Daoy (cell line): ENCODE measurements at places on chromosomes 5 and 9. TPM values are rescaled to one million over a fixed set of nuclear protein-coding genes. Genes with fewer than 3 reads are reported as not detected.

The INSL6 gene
- not detected in 2 replicates for total RNA-seq

The ENTREP1 gene
- total RNA-seq: 0.74 TPM in 1 of 2 replicates, not detected in the other

The TXNDC8 gene
- not detected in 2 replicates for total RNA-seq

The FGFR4 gene
- 0.57 and 0.97 TPM in 2 replicates for total RNA-seq

The SPATA31C1 gene
- total RNA-seq: not detected in 2 replicates

- peak; percentile 70 for DNase-seq
These were observed 58.8 kb upstream of the GGTA1 start for GRCh38 chr9:121558473-121558872.

DNA sequence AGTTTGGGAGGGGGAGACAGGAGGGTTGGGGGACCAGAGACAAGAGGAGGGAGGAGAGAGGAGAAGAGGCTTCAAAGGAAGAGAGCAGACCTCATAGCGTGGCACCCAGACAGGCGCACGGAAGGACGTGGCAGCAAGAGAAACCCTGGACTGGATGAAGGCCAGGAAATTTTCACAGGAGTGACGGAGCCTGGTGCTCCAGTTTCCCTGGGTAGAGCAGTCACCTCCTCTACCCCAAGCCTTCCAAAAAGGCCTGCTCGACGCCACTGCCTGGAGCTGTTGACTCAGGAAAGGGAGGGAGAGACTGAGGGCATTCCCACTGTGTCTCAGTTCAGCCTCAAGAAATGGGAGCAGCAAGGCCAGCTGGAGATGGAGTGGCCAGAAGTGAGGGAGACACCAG lies 19.3 kb downstream of the AK8 start:
- DNase-seq: no peak

GRCh38 chr5:71786337-71787055 lies 67.4 kb downstream of the CARTPT start:
- no peak for DNase-seq

- peak; percentile 34 for DNase-seq
These were observed 362.0 kb upstream of the CDH10 start for GRCh38 chr5:25006734-25007133.

DNA sequence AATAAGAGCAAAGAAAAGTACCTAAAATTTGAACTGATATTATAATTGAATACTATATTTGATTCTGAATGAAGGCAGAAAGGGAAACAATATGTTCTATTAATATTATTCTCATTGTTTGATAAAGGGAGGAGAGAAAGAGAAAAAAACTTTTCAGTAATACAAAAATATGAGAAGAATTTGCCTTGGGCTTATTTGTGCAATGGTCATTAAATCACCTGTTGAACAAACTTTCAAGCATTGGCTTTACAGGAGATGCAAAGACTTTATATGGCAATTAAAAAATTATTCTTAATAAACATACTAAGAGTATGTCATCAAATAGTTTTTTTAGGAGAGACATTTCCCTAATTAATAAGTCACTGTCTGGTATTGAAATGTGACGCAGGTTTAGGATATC lies 85.0 kb downstream of the CSNK1G3 start:
- DNase-seq: no peak

GRCh38 chr5:56264417-56265025 lies 31.4 kb upstream of the ANKRD55 start:
- peak; percentile 75 for DNase-seq

DNA sequence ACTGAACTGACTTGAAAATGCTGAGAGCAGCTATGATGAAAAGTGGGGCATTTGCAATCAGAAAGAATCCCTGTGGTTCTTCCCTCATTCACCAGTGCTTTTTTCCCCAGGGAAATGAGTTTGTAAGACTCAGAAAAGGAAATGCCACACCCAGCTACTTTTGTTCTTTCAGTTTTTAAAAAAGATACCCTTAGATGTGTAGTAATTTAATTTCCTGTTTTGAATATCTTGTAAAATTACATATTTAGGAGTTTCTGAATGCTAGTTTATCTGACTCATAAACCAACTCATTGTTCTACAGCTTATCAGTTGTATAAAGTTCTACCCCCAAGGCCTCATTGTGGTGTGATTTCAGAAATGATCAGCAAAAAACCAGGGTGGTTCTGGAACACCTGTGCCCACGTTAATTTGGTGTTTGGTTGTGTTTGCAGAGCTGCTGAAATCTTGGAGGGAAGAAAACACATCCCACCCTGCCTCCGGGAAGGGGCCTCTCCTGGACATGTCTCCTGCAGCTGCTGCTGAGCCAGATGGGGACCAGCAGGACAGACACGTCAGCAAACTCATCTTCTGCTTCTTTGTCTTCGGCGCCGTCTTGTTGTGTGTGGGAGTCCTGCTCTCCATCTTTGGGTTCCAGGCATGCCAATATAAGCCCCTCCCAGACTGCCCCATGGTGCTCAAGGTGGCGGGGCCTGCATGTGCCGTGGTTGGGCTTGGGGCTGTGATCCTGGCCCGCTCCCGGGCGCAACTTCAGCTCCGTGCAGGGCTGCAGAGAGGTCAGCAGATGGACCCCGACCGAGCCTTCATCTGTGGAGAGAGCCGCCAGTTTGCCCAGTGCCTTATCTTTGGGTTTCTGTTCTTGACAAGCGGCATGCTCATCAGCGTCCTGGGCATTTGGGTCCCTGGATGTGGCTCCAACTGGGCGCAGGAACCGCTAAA lies 2.8 kb downstream of the TMEM171 start:
- peak; percentile 46 for DNase-seq

GRCh38 chr5:38783011-38783561 lies 62.7 kb upstream of the OSMR start:
- DNase-seq: peak; percentile 90

- DNase-seq: peak; percentile 67
These were observed 91.8 kb downstream of the PDE6A start for GRCh38 chr5:149852641-149853330.

GRCh38 chr9:119853126-119853525 lies 483.9 kb upstream of the BRINP1 start:
- no peak for DNase-seq

DNA sequence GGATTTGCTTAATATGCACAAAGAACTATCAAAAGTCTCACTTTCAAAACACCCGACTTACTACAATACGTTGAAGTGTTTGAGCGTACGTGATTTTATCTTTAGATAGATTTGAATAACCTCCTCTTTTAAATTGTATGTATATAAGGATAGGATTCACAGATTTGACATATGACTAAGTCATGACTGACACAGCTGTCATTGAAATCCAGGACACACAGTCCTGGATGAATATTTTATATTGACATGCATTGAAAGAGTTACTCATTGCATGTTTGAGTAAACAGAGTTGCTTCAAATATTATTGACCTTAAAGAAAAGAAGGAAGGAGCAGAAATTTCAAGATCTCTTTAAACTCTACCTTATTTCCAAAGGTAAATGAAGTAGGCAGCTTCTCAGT lies 3.3 kb downstream of the MUSK start:
- DNase-seq: no peak

- peak; percentile 83 for DNase-seq
These were observed 203.1 kb downstream of the ROR2 start for GRCh38 chr9:91746904-91747303.

DNA sequence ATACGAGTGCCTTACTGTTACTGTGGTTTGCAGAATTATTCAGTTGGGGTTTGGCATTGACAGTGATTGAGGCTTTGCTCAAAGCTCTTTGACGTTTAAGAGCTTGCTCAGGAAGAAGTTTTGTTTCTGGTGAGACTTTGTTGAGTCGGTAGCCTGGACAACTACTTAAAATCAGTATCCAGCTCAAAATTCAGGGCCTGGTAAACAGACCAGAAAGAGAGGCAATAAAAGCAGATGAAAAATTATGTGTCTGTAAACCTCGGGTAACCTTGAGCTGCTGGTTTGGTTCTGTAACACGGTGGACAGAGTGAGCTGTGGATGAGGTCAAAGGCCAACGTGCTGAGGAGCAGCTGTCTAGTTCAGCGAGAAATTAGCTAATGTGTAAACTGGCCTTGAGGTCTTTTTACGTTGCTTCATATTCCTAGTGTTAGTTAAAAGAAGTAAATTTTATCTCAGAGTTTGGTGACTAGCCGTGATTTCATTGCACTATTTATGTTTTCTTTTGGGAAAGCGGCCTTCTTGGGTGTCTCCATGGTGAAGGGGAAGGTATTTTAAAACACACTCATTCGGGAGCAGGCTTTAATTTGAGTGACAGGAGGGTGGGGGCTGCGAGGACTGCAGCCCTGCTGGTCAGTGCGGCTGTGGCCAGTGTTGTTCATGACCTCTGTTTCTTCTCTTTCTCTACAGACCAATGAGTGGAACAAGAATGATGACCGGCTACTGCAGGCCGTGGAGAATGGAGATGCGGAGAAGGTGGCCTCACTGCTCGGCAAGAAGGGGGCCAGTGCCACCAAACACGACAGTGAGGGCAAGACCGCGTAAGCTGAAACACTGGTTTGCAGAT lies 82.0 kb upstream of the TTC23L start:
- DNase-seq: no peak

GRCh38 chr5:97877588-97877987 lies 694.5 kb upstream of the RIOK2 start:
- DNase-seq: no peak

GRCh38 chr5:166117072-166118066 lies 2174.1 kb upstream of the WWC1 start:
- DNase-seq: peak; percentile 60

DNA sequence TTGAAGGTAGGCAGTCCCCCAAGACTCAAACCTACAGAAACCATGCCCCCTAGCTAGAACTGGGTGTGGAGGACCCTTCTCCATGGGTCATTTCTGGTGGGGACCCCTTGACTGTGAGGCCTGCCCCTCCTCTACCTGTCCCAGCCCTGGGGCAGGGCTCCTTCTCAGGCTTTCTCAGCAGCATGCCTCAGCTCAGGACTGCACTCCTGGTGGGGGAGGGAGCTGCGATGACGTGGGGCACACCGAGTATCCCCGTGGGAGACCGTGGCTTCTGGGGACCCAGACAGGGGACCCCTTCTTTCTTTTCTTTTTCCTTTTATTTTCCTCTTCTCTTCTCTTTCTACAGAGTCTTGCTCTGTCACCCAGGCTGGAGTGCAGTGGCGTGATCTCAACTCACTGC lies 27.0 kb upstream of the PITX1 start:
- no peak for DNase-seq

- DNase-seq: no peak
These were observed 32.6 kb downstream of the WDR36 start for GRCh38 chr5:111124793-111125192.

DNA sequence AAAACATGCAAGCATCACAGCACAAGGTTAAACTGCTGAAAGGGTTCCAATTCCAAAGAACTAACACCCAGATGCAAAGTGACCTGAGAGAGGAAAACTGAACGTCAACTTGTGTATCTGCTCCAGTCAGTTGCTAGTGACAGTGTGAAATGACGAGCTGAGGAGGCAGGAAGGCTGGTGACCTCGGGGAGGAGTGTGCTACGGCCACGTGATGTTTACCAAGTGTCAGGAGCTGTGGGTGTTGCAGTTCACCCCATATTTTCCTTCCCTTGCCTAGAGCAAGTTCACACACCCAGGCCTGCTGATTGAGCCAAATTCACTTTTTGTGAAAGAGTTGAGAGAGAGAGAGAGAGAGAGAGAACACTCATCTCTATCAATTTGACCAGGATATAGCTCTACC lies 231.6 kb upstream of the ANKH start:
- no peak for DNase-seq

GRCh38 chr5:11792621-11793020 lies 111.6 kb downstream of the CTNND2 start:
- DNase-seq: no peak
